DMS79 treated with DMSO at 0.1 percent for 48 hours (cell line): ENCODE measurements at places on chromosomes 1 and 21.
A peak's percentile ranks its signal among the peaks of the same experiment; 100 is the strongest.

GRCh38 chr1:210695026-210695425 lies 366.3 kb downstream of the HHAT start:
- DNase-seq: no peak

- DNase-seq: no peak
These were observed 9.8 kb downstream of the ETV3L start for GRCh38 chr1:157089789-157090188.

GRCh38 chr1:230394134-230394533 lies 32.0 kb downstream of the PGBD5 start:
- DNase-seq: no peak

- DNase-seq: no peak
These were observed 8.9 kb downstream of the KCNAB2 start for GRCh38 chr1:6054596-6054995.

DNA sequence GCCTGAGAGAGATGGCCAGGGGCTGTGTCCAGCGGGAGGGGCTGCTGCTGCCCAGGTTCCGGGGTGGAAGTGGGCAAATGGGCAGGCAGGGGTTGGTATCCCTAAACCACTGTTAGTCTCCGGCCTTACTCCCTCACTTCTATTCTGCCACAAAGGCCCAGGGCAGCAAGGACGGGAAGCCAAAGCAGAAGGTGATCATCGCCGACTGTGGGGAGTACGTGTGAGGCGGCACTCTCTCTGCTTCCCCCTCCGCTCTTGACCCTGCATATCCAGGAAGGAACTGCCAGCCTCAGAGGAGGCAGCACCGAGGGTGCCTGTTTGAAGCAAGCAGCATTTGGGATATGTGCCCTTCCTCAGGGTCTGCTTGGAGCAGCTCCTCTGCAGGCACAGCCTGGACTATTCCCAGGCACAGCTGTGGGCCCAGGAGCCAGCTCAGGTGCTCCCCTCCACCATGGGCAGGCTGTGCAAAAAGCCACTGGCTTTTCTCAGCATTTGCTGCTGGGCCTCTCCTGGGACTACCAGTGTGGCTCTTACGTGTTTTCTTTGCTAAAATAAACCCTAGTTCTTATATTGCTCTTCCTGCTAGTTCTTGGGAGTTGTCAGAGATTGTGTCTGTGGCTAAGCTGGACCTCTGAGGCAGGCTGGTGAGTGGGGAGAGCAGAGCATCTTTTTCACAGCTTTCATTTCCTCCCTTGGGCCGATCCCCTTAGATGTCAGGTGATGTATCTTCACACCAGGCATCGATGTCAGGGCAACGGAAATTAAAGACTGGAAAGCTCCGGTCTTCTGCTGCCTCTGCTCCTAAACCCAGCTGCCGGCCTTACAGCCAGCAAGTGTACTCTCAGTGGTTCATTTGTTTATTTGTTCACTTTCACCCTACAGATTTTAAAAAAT lies 14.7 kb downstream of the PPIE start:
- no peak for DNase-seq

GRCh38 chr21:21147374-21147745 lies 149.2 kb downstream of the NCAM2 start:
- DNase-seq: no peak

GRCh38 chr1:7561936-7562728 lies 209.0 kb upstream of the VAMP3 start:
- no peak for DNase-seq

- no peak for DNase-seq
These were observed 11.5 kb downstream of the PLA2G2D start for GRCh38 chr1:20107796-20108195.

DNA sequence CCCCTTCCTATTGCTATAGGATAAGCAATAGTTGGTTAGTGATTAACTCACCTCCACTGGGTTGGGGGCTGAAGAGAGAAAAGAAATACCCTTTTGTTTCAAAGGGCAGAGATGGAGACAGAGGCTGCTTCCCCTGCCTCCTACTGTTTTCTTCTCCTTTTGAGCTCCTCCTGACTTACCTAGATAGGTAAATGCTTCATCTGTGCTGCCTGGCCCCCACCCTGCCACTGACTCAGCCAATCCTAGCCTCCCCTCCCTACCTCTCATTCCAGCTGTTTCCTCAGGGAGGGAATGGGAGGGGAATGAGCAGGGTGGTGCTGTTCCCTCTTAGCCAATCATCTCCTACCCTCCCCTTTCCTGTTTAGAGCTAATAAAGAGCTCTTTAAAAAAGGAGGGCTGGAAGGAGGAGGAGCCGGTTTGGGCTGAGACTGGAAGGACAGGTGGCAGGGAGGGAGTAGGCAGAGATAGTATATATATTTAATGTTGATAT lies at the start of gene C1orf116:
C1orf116 (minus strand) TSS at position 229 of the 490 bp plus-strand sequence. CDS start 5,158 bp downstream, outside the sequence.
- DNase-seq: peak; percentile 57

DNA sequence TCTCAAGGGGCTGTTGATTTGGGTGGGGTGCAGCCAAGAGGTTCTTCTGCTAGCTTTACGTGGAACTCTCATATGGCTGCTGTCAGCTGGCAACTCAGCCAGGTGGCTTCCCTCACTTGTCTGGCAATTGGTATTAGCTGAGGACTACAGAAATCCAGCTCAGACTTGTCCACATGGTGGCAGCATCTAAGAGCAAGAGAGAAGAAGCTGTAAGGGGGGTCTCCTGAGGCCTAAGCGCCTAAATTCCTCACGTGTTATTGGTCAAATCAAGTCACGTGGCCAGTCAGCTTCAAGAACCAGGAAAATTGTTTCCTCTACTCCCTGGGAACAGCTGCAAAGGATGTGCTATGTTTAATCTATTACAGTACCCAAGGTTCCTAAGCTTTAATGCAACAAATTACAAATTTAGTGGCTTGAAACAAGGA lies 4.2 kb upstream of the DYRK3 start:
- DNase-seq: peak; percentile 40

DNA sequence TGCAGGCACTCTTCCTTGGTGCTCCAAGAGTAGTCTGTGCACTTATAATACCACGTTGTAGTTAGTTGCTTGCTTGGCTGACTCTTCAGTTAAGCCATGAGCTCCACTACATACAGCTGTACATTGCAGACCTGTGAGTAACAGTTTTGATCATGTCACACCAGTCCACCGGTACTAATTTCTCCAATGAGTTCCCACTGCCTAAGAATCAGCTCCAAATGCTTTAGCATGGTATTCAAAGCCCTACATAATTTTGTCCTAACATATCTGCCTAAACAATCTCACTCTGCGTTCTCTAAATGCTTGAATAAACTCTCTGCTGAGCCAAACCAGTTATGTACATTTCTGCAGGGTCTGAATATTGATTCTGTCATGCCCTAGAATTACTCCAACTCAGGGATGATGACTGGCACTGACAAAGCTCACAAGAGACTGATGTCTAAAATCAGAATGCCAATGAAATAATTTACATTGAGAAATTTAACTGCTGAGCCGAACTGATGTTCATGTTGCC lies 200.7 kb downstream of the LHX8 start:
- no peak for DNase-seq

DNA sequence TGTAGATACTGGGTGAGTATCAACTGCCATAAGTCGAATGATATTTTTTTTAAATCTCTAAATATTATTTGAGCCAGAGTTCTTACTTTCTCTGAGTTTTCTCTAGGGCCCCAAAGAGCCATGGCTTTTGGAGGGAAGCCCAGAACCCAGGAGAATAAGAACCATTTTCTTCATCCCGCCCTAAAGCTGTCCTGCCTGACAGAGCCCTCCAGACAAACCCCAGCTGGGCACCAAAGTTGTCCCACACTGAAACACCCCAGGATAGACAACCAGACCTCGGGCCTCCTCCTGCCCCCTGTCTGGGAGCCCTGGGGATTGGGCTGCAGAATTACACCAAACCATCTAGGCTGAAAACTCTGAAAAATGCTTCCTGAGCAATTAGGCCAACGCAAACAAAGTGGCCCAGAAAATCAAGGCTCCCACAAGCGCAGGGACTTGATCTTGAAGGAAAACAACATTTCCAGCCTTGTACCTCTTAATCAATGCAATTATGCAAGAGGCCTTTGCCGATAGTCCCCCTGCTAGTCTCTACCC lies 113.1 kb downstream of the RRAGC start:
- DNase-seq: no peak

DNA sequence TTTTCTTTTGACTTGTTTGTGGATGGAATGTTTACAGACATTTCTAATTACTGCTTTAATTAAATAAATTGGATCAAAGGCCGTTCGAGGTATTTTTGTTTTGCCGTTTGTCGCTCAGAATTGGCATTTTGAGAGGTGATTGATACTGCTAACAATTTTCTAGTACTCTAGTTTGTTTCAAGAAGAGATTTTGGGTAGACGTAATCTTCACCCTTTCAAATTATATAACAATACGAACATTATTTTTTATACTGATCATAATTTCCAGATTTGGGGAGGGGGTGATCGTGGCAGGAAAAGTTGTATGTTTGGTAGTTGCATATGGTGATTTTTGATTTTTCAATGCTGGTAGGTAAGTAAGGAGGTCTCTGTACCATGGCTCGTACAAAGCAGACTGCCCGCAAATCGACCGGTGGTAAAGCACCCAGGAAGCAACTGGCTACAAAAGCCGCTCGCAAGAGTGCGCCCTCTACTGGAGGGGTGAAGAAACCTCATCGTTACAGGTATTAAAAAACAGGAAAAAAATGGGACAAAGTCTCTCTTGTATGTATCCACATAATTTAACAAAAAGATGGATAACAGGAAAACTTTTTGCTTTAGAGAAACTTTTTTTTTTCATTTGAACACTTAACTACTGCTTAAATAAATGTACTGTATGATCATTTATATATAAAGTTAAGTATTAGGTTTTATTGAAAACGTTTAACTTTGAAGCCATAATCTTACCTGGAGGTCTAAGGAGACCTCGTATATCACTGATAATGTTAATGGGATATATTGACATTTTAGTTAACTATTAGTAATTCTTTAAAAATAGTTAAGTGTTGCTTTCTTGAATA lies 1.7 kb downstream of the H3-3A start:
- DNase-seq: peak; percentile 52

DNA sequence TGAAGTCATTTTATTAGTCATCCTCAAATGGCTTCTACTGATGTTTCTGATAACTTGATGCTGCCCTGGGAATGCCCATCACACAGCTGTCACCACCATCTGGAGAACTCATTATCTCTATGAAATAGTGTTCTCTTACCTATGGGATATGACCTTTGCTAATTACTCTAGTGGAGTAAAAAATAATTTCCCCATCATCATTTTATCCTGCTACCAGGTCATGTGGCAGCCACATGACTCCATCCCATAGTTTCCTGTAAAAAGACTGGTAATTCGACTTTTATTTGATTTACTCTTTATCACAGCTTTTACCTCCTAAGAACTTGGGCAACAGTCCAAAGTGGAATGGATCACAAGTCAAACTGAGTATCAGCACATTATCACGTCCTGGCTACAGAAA lies 76.1 kb upstream of the USP25 start:
- DNase-seq: no peak

- no peak for DNase-seq
These were observed 11.0 kb upstream of the LMNA start for GRCh38 chr1:156103521-156103947.

DNA sequence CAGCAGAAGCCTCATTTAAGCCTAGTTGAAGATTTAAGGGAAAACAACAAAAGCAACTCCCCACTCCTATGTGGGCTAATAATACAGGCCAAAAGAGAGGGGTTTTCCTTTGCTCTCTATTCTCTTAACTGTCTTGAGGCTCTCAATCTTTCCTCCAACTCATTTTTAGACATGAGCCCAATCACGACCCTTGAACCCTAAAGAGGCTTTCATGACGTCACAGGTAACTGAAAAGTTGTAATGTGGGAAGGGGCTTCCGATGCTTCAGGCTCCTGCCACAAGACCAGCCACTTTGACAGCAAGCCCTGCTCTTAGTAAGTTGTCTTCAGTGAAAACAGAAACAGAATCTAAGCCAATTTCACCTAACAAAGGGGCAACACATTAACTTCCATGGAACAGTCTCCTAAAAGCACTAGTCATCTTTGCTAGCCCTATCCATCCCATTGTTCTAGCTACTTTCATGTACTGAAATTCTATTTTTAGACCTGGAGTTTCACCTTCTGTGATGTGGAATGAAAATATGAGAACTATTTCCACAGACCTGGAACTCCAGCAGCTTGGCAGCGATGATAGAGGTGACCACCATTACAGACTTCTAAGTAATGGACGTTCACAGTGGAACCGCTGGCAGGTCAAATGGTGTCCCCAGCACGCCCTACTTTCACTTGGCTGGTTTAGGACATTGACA lies 36.3 kb downstream of the GPR161 start:
- DNase-seq: no peak

- no peak for DNase-seq
These were observed 1.6 kb downstream of the AGO4 start for GRCh38 chr1:35809114-35810095.
